Transverse colon (tissue), 4 donors: ENCODE measurements at places on chromosomes 5 and 9. TPM values are rescaled to one million over a fixed set of nuclear protein-coding genes. Genes with fewer than 3 reads are reported as not detected.

DNA sequence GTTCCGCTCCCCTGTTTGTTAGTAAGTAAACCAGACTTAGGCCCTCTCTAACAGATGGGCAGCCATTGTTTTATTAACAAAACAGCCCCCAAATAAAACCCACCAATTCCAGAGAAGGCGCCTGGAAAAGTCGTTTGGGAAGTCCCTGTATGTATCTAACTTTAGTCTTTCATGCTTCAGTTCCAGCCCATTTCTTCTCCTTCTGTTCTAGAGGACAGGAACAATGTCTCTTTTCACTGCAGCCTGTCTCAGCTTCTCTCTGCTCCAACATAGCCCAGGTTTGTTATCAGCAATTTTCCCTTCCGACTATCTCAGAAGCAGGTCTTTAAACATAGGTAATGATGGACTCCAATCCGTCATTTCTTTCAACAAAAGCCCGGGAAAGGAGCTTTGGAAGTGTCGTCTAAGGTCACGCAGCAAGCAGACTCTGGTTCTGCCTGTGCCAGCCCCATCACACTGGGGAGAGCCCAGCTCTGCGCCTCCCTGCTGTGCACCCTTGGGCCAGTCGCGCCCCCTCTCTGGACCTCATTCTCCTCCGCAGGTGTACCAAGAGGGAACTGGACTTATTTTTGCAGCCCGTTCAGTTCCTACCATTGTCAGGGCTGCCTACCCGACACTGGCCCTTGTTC is 9.6 kb upstream of the AKNA start:
- no peak for DNase-seq

GRCh38 chr5:73135429-73136054 is 15.2 kb downstream of the TMEM171 start:
- no peak for DNase-seq

DNA sequence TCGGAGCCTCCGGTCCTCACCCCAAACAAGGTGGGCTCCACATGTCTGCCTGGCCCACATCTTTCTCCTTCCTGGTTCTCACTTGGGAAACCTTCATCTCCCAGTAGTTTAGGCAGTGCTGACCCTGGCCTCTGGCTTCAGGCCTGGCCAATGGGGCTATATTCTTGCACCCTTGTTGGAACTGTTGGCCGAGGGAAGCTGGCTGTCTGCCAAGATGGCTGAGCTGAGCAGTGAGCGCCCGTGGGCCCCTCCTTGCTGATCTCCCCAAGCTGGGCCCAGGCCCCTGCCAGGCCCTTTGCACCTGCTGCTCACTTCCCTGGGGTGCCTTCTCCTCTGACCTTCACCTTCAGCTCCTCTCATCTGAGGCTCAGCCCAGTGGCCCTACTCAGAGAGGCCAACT is 31.3 kb downstream of the TSPAN17 start:
- no peak for DNase-seq

The SLC6A18 gene
- not detected for total RNA-seq

The AMBP gene
- total RNA-seq = not detected
